ENCODE measurements at places on chromosomes 11 and 22.

- no peak for DNase-seq
These were observed 124.8 kb upstream of the CNTN5 start for GRCh38 chr11:98895936-98896335.

DNA sequence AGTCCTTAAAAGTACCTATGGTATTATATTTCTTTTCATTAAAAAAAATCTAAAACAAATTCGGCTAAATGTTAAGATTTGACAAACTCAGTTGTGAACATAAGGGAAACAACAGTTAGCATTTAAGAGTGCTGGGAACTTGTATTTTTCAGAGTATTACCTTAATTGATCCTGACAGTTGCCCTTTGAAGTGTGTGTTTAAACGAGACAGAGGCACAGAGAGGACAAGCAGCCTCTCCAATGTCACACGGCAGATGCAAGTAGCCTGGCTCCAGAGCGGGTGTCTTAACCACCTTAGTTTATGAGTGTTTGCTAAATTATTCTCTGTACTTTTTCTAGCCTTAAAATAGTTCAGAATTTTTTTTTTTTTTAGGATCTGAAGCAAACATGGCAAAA, 80.9 kb downstream of the TIMP3 start:
- no peak for DNase-seq

- no peak for DNase-seq
These were observed 134.7 kb downstream of the ME3 start for GRCh38 chr11:86537541-86538222.

- DNase-seq = no peak
These were observed 338.6 kb downstream of the TTC28 start for GRCh38 chr22:28341001-28341400.

DNA sequence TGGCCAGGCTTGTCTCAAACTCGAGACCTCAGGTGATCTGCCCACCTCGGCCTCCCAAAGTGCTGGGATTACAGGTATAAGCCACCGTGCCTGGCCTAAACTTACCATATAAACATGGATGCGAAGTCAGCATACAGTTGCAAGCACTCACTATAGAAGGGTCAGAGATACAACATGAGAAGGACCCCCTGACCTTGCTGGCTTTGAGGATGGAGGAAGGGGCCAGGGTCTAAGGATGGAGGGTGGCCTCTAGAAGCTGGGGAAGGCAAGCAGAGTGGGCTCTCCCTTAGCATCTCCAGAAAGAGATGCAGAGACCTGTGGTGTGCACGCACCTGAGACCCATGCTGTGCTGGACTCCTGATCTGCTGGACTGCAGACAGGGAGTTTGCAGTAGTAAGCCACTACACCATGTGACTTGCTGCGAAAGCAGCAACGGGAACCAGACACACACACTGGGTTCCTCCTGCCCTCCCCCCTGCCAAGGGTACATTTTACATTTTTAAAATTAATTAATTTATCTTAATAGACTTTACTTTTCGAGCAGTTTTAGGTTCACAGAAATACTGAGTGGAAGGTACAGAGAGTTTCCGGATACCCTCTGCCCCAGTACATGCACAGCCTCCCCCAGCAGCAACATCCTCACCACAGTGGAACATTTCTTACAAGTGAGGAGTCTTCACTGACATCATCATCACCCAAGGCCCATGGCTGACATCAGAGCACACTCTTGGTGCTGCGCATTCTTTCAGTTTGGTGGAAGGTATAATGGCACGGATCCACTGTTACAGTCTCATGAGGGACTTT, 170.1 kb upstream of the B3GAT1 start:
- no peak for DNase-seq

DNA sequence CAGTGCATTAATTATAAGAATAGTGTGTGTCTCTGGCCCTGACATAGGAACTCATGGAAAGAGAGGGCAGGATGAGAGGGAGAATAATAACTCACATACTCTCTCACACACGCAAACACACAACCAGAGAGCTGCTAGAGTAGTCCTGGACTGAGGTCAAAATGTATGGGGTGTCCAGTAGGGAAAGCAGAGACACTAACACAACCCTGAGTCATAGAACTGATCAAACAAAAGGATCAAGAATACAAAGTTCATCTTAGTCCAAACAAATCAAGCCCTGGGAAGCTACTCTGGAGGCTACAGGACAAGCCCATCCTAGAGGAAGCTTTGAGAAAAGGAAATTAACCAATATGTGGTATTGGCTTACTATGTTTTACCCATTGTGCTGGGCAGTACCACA, 178.5 kb upstream of the GUCY1A2 start:
- DNase-seq = no peak

GRCh38 chr11:8186429-8186828, 17.6 kb upstream of the RIC3 start:
- no peak for DNase-seq

DNA sequence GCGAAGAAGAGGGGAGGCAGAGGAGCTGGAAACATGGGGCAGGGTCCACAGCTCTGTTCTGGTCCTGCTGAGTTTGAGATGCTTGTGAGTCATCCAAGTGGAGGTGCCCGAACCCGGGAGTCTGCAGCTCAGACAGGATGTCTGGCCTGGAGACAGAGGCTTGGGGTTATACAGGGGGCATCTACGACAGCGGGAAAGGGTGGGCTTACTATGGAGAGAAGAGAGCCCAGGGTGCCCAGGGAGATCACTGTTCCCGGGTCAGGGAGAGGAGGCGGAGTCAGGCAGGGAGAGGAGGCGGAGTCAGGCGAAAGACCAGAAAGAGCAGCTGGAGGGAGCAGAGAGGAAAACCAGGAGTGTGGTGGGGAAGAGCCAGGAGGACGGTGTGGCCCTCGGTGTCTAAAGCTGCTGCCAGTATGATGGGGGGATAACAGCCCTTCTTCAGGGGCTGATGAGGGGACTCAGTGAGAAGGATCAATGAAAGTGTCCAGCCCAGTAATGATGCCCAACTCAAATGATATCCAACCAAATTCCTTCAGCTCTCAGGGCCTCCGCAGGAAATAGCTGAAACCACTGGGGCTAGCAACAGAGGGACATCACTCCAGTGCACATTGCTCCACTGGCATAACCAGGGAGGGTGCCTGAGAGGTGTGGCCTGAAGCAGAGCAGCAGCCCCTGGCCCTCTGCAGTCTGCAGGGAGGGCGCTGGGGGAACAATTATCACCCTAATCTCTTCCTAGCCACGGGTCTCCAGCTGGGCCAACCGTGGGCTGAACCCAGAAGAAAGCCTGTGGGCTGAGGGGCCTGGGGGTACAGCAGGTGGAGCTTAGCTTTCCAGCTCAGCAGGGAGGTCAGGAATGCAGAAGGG, 2.6 kb upstream of the LTBP3 start:
- peak; percentile 48 for DNase-seq

DNA sequence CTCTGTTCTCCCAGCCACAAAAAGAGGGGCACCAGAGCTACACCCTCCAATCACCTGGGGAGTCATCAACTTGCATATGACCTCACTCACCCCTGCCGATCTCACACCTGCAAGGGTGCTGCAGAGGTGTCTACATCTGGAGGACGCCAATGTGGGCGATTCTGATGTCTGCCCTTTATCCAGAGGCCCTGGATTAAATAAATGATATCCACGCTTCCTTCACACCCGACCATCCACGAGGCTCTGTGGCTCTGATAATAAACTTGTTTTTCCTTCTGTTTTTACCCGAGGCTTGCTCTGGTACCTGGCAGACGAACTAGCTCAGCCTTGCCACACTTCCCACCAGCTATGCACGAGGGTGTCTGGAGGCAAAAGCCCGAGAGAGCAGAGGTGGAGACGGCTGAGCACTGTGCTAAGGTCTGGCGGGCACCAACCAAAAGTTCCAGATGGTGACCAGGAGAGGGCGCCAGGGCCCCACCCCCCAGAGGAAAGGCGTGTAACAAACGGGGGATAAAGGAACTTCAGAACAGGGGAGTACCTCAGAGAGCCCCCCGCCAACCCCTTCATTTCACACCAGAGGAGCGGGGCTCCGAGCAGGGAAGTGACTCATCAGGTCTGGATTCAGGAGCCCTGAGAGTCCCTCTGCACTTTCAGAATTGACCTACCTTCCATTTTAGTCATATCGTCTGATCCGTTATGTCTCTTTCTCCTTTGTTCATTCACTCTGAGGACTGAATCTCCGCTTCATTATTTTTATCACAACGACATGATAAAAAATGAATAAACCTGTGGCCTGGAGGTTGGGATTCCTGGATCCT, 13.5 kb downstream of the SCN3B start:
- DNase-seq = peak; percentile 17

DNA sequence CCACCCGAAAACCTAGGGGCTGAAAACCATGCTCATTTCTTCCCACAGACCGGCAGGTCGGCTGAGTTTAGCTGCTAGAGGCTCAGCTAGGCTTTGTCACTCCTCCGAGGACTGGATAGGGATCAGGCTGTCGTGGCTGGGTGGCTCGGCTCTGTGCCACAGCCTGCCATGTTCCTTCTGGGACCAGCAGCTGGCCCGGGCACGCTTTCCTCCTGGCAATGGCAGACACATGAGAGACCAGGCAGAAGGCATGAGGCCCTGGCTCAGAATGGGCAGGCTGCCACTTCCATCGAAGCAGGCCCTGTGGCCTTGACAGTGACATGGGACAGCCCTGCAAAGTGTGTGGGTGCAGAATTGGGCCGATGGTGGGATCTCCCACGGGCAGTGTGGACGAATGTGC, 20.9 kb downstream of the PARVG start:
- no peak for DNase-seq
